Fibroblast of mammary gland (primary cell): ENCODE measurements at places on chromosomes 5 and 9.

DNA sequence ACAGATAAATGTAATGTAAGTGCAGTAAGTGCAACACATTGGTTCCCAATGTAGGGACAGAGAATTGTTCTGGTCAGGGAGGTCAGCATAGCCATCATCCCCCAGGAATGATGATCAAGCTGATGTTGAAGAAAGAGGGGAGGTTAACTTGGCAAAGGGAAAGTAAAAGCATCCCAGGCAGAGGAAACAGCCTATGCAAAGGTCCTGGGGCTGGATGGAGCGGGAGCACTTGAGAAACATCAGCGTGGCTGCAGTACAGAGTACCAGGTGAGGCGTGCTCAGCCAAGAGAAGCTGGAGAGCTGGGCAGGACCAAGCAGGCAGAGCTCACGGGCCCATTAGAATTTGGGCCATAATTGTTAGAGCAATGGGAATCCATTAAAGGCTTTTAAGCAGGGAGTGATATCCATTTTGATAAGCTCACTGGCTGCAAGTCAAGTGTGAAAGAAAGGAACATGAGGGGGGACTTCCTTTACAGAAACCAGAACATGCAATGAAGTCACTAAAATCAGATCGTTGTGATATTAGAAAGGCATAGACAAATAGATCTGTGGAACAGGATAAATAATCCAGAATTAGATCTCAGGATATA is 50.1 kb upstream of the HAND1 start:
- DNase-seq: no peak

- DNase-seq: peak; percentile 94
These were observed 154.8 kb upstream of the TBC1D2 start for GRCh38 chr9:98410185-98410697.

DNA sequence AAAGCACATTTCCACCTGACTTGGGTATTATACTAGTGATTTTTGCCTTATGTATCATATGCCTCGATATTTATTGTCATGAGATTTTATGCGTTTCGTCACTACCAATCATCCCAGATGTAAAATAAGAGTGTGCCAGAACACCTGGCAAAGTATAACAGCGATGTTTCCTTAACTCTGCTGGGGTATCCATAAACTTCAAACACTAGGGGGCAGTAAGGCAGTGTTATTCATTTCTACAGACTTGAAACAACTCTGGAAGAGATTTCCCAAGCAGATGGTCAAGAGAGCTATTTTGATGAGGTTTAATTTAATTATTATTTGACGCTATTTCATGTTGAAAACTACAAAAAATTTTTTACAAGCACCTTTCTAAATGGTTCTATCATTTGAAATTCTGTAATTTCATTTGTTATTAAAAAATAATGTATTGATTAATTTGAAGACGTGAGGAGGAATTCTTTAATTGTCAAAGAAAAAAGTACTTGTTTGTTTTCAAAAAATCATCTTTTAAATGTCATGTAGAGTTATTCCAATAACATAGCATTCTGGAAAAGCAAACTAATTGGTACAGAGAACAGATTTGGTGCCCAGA is 388.5 kb upstream of the CTNND2 start:
- peak; percentile 3 for DNase-seq

DNA sequence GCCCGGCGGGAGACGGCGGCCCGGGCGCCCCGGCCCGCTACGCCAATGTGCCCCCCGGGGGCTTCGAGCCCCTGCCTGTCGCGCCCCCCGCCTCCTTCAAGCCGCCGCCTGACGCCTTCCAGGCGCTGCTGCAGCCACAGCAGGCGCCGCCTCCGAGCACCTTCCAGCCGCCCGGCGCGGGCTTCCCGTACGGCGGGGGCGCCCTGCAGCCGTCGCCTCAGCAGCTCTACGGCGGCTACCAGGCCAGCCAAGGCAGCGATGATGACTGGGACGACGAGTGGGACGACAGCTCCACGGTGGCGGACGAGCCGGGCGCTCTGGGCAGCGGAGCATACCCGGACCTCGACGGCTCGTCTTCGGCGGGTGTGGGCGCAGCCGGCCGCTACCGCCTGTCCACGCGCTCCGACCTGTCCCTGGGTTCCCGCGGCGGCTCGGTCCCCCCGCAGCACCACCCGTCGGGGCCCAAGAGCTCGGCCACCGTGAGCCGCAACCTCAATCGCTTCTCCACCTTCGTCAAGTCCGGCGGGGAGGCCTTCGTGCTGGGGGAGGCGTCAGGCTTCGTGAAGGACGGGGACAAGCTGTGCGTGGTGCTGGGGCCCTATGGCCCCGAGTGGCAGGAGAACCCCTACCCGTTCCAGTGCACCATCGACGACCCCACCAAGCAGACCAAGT is 723 bp downstream of the SNX18 start:
- no peak for DNase-seq

DNA sequence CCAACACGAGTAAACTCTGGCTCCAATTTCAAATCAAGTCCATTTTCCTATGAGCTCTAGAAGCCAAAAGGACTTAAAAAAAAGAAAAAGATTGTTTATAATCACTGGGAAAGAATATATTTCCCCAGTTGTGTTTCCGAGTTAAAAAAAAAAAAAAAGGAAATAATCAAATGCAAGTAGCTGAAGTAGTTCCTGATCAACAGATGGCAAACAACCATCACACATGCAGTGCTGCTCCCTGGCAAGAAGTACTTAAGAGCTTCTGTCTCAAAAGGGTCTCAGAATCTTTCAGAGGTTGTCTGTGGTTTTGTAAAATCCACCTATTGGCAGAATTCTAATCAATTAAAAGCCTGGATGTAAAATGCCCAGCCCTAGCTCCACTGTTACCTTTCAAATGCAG is 387.9 kb downstream of the RAB3C start:
- no peak for DNase-seq

DNA sequence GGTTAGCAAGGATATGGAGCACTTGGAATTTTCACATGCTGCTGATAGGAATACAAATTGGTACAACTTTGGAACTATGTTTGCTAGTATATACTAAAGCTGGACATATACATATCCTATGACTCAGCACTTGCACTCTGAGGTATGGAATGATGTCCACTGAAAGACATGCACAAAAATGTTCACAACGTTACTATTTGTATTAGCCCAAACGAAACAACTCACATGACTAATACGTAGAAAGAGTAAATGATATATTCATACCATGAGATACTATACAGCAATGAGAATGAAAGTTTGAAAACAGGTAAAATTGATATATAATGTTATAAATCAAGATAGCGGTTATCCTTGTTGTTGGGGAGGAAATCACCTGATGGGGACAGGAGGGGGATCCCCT is 45.5 kb upstream of the CDC42SE2 start:
- peak; percentile 42 for DNase-seq

GRCh38 chr9:33114746-33115145 is 38.3 kb upstream of the SMU1 start:
- DNase-seq: no peak

GRCh38 chr5:82719368-82719767 is 357.8 kb downstream of the TMEM167A start:
- peak; percentile 25 for DNase-seq

DNA sequence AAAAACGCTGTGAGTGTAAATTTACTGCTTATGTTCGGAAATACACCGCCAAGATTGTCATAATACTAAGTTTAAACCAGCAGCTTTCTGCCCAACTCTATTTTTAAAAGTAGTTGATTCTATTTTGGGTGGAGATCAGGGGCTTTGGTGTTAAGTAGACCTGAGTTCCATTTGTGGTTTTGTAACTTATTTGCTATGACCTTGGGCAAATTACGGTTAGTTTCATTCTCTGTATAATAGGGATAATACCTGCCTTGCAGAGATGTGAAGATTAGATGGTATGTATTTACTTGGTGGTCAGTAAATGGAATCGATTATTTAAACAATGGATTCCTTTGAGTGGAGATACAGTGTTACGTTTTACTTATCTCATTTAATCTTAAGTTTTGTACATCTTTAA is 1.6 kb downstream of the RAD23B start:
- DNase-seq: no peak

DNA sequence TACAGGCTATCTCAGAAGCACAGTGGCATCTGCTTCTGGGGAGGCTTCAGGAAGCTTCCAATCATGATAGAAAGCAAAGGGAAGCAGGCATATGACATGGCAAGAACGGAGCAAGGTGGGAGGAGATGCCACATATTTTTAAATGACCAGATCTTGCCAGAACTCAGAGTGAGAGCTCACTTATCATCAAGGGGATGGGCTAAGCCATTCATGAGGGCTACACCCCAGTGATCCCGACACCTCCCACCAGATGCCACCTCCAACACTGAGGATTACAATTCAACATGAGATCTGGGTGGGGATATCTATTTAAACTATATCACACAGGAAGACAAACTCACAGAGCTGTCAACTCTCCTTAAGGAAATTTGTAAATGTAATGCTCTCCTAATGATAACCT is 258.8 kb downstream of the SPOCK1 start:
- DNase-seq: no peak

- DNase-seq: no peak
These were observed 46.0 kb downstream of the SHB start for GRCh38 chr9:38022995-38023394.

- no peak for DNase-seq
These were observed 28.5 kb downstream of the KCNV2 start for GRCh38 chr9:2745560-2746380.

GRCh38 chr9:77455312-77455927 is 192.7 kb downstream of the GNA14 start:
- DNase-seq: peak; percentile 28

DNA sequence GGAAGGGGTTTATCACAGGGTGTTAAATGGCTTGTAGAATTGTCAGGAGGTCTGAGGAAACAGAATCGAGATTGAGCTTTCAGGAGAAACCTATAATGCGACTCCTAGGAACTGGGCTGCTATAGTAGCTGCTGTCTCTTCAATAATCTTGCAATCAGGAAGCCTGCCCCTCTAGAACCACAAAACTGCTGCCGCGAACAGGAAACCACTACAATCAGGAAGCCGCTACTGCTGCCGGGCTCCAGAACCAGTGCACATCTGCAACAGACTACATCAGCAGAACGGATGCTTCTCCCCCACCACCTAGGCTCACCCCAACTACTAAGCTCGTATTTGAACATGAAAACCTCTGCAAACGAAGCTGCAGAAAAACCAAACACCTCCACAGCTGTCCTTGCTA is 31.6 kb downstream of the TNFSF8 start:
- no peak for DNase-seq

DNA sequence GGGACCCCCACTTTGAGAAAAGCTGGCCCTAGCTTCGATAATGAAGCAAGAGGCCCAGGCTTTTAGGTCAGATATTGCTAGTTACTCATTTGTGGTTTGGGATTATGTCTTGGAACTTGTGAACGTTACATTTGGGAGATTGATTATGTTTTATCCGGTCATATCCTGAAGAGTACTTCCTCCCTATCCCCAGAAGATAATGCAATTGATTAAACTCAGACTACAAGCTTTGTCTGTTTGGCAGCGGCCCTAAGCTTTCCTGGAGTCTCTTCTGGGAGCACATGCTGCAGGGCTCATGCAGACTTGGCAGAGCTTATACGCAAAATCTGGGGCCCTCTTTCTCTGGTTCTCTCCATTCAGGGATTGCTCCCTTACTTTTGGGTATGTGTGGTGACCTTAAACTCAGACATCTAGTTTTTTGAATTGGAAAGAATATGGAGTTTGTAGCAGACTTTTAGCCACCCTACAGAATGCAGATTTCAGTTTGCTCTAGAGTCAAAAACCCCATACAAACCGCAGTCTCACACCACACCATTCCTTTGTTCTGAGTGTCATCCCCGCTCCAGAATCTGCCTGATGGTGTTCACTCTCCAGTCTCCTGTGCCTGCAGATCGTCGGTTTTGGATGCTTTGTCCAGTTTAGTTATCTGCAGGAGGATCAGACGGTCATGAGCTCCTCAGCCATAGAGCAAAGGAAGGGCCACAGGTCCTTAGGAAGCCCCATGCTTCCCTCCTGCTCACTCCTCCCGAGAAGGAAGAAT is 449.5 kb upstream of the TRPC7 start:
- DNase-seq: peak; percentile 91
